ENCODE measurements at places on chromosomes 3 and 15. TPM values are rescaled to one million over a fixed set of nuclear protein-coding genes. Genes with fewer than 3 reads are reported as not detected.

Gene TERC
- 14.1 TPM for total RNA-seq

DNA sequence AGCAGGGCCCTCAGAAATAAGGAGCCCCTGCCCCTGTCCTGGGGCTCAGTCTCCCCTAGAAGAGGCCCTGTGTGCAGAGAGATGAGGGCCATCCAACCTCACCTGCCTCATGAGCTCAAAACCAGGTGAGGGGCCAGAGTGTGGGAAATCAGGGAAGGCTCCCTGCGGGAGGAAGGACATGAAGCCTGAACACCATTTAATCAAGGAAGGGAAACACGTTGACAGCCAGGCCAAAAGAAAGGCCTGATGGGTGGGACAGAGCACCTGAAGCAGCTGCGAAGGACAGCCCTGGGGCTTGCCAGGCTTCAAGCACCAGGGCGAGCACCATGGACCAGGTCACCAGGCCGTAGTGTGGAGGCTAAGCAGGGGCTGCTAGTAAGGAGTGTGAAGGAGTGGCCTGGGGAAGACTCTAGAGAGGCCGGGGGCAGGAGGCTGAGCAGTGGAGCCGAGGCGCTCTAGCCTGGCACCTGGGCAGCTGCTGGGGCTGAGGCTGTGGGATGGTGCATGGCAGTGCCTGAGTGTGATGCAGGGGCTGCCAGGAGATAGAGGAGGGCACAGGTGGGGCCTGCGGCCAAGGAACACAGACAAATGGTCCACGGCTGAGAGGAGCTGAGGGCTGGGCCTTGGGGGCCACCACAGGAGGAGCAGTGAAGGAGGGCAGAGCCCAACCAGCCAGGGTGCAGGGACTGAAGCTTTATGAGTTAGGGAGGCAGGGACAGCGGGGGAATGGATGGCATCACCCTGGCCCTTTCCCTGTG is 16.1 kb downstream of the ACAA1 start:
- H3K4me3 ChIP-seq: no peak overlapping the region
- DNase-seq: peak; percentile 26
- no peak overlapping the region for H3K27ac ChIP-seq
- H3K4me1 ChIP-seq: no peaks in the 10 kb centered on the region

- H3K4me1 ChIP-seq: no peaks in the 10 kb centered on the region
- no peaks in the 10 kb centered on the region for H3K36me3 ChIP-seq
- no peak overlapping the region for H3K4me3 ChIP-seq
Measured at GRCh38 chr3:168881804-168882203, 781.7 kb downstream of the MECOM start.

- no peak for DNase-seq
- H3K4me1 ChIP-seq: no peaks in the 10 kb centered on the region
- no peaks in the 10 kb centered on the region for H3K27me3 ChIP-seq
- no peaks in the 10 kb centered on the region for H3K36me3 ChIP-seq
- H3K4me3 ChIP-seq: no peak overlapping the region
Measured at GRCh38 chr3:94776401-94776915, 713.6 kb downstream of the NSUN3 start.

- H3K36me3 ChIP-seq: no peaks in the 10 kb centered on the region
- H3K4me1 ChIP-seq: no peaks in the 10 kb centered on the region
- H3K27ac ChIP-seq: no peak overlapping the region
- DNase-seq: no peak
- no peak overlapping the region for H3K4me3 ChIP-seq
Measured at GRCh38 chr3:30518181-30518864, 88.1 kb upstream of the TGFBR2 start.

- no peak overlapping the region for H3K27ac ChIP-seq
- DNase-seq: no peak
- H3K27me3 ChIP-seq: no peaks in the 10 kb centered on the region
- H3K36me3 ChIP-seq: no peaks in the 10 kb centered on the region
- no peaks in the 10 kb centered on the region for H3K4me1 ChIP-seq
Measured at GRCh38 chr3:23055733-23056376, 147.3 kb upstream of the UBE2E2 start.

- no peak for DNase-seq
- H3K4me1 ChIP-seq: no peaks in the 10 kb centered on the region
- no peak overlapping the region for H3K4me3 ChIP-seq
- no peaks in the 10 kb centered on the region for H3K27me3 ChIP-seq
- no peak overlapping the region for H3K27ac ChIP-seq
- H3K36me3 ChIP-seq: peaks cover 12% of the 10 kb centered on the region
Measured at GRCh38 chr15:41004490-41004889, 51.2 kb downstream of the CHAC1 start.

- H3K27ac ChIP-seq: no peak overlapping the region
- no peaks in the 10 kb centered on the region for H3K27me3 ChIP-seq
- DNase-seq: no peak
- H3K36me3 ChIP-seq: no peaks in the 10 kb centered on the region
- peaks cover 4% of the 10 kb centered on the region for H3K4me1 ChIP-seq
Measured at GRCh38 chr3:16476636-16477035, 36.9 kb downstream of the RFTN1 start.

GRCh38 chr3:42961633-42962032 is 17.5 kb upstream of the GASK1A start:
- no peaks in the 10 kb centered on the region for H3K27me3 ChIP-seq
- no peaks in the 10 kb centered on the region for H3K36me3 ChIP-seq
- no peak overlapping the region for H3K4me3 ChIP-seq
- no peak for DNase-seq
- H3K4me1 ChIP-seq: no peaks in the 10 kb centered on the region

Gene SCG5
- total RNA-seq: 23.9 TPM

- peak overlapping the region; percentile 80 for H3K4me3 ChIP-seq
- no peak overlapping the region for H3K27ac ChIP-seq
- H3K27me3 ChIP-seq: no peaks in the 10 kb centered on the region
- no peaks in the 10 kb centered on the region for H3K4me1 ChIP-seq
Measured at GRCh38 chr3:122513386-122514122, 1.2 kb downstream of the KPNA1 start.

Gene CA12
- total RNA-seq: 0.68 TPM

Gene SPINT1
- total RNA-seq: 129 TPM

- H3K4me3 ChIP-seq: no peak overlapping the region
- H3K36me3 ChIP-seq: no peaks in the 10 kb centered on the region
- DNase-seq: no peak
- H3K27me3 ChIP-seq: no peaks in the 10 kb centered on the region
Measured at GRCh38 chr3:155190691-155191090, 102.8 kb downstream of the STRIT1 start.

Gene ZXDC
- total RNA-seq: 26.9 TPM

GRCh38 chr3:12231431-12231830 is 57.4 kb upstream of the PPARG start:
- no peak overlapping the region for H3K27ac ChIP-seq
- no peaks in the 10 kb centered on the region for H3K27me3 ChIP-seq
- no peaks in the 10 kb centered on the region for H3K4me1 ChIP-seq
- no peak for DNase-seq

Gene CYP1A2
- total RNA-seq: not detected

Gene ADAMTS7
- 25.0 TPM for total RNA-seq

- DNase-seq: peak; percentile 27
- H3K4me3 ChIP-seq: peak overlapping the region; percentile 57
- no peaks in the 10 kb centered on the region for H3K36me3 ChIP-seq
- peaks cover 7% of the 10 kb centered on the region for H3K4me1 ChIP-seq
- no peaks in the 10 kb centered on the region for H3K27me3 ChIP-seq
- peak overlapping the region; percentile 24 for H3K27ac ChIP-seq
Measured at GRCh38 chr3:195805181-195805580, 6.5 kb downstream of the MUC4 start.

- no peak overlapping the region for H3K27ac ChIP-seq
- no peak for DNase-seq
- H3K4me3 ChIP-seq: no peak overlapping the region
- no peaks in the 10 kb centered on the region for H3K27me3 ChIP-seq
Measured at GRCh38 chr3:128256131-128256530, 102.8 kb downstream of the EEFSEC start.

DNA sequence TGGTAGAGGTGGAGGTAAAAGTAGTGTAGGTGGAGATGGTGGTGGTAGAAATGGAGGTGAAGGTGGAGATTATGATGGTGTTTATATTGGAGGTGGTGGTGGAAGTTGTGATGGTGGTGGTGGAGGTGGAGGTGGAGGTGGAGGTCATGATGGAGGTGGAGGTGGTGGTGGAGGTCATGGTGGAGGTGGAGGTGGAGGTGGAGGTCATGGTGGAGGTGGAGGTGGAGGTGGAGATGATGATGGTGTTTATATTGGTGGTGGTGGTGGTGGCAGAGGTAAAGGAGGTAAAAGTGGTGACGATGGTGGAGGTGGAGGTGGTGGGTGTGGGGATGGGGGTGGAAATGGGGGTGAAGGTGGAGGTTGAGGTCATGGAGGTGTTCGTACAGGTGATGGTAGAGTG is 107.8 kb downstream of the ASB7 start:
- no peaks in the 10 kb centered on the region for H3K27me3 ChIP-seq
- H3K36me3 ChIP-seq: peaks cover 16% of the 10 kb centered on the region
- H3K4me3 ChIP-seq: no peak overlapping the region

- no peak for DNase-seq
- peaks cover 4% of the 10 kb centered on the region for H3K4me1 ChIP-seq
- no peak within 1 kb of the TSS for H3K27ac ChIP-seq
- no peaks in the 10 kb centered on the region for H3K27me3 ChIP-seq
- no peak within 1 kb of the TSS for H3K4me3 ChIP-seq
Measured at GRCh38 chr3:39192490-39193092, at the start of gene XIRP1. XIRP1 (minus strand) TSS chr3:39192595; CDS start chr3:39189445, 3,150 bp downstream.

Data from H9 (cell line).